ENCODE measurements at places on chromosomes 2 and 18.

GRCh38 chr2:97849881-97850528 is 136.6 kb downstream of the ZAP70 start:
- DNase-seq, result no peak

DNA sequence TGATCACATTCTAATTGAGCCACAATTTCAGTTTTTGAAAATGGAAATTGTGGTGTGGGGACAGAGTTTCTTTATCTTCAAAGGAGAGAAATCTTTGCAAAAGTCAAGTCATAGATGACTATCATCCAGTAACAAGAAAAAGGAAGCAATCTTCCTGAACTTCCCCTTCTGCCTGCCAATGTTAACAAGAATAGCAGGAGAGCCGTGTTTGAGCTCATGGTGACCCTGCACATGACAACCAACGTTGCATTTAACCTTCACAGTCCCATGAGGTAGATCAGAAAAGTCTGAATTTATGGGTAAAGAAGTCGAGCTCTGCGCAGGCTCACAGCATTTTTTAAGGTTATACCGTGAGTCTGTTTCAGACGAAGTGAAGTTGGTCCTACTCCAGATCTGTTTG is 454.9 kb downstream of the LPIN1 start:
- DNase-seq, result no peak

DNA sequence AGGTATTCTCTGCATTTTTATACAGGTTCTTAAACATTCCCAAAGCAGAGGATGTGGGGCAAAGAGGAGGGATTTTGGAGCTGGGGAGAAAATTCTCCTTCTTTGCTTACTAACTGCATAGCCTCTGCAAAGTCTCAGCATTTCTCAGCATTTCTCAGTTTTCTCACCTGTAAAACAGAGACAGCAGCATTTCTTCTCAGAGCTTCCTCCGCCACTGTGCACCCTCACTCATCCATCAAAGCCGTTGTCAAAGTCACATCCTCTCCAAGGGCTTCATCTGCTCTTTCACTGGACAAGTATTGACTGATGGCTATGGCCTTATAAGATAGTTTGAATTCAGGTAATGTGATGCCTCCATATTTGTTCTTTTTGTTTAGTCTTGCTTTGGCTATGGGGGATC is 17.4 kb downstream of the MYO7B start:
- no peak for DNase-seq

GRCh38 chr2:66164470-66164869 is 270.5 kb upstream of the MEIS1 start:
- no peak for DNase-seq

DNA sequence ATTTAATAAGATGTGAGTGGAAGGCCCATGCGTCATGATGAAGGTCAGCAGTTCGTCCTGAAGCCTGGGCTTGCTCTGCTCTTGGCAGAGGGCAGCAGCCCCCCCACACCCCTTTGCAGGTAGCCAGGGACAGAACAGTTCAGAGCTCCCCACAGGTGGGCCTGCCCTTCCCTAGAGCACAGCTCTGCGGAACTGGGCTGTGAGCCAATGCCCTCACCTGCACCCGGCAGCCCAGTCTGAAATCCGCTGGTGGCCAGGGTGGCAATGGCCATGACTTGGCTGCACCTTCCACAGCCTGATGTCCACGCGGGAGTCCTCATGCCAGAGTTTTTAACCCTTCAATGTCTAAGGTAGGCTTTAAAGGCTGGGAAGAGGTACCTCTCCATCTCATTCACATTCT is 136.7 kb downstream of the ACKR3 start:
- no peak for DNase-seq

GRCh38 chr2:241499146-241499965 is 9.0 kb downstream of the STK25 start:
- no peak for DNase-seq

GRCh38 chr2:14324308-14324707 is 308.2 kb upstream of the LRATD1 start:
- no peak for DNase-seq

- no peak for DNase-seq
Measured at GRCh38 chr18:76578571-76579300, 83.7 kb upstream of the ZNF516 start.

DNA sequence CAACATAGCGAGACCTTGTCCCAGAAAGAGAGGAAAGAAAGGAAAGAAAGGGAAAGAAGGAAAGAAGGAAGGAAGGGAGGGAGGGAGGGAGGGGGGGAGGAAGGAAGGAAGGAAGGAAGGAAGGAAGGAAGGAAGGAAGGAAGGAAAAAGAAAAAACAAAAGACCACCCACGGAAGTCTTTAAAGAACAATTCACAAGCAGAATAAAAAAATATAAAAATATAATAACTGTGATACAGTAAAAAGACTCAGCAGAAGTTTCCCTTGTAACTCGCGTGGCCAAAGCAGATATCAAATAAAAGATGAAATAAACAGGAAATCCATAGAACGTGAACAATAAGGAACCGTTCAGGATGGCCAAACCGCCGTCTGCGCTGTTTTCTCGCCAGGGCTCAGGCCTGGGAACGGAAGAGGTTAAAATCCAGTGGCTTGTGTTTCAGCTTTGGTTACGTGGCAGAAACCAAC is 1.2 kb upstream of the SLC1A4 start:
- DNase-seq, result no peak

- DNase-seq, result no peak
Measured at GRCh38 chr2:183260527-183260926, 136.3 kb downstream of the NUP35 start.

- DNase-seq, result no peak
Measured at GRCh38 chr2:171402906-171403580, 30.7 kb downstream of the METTL8 start.

- no peak for DNase-seq
Measured at GRCh38 chr2:12797815-12798214, 81.1 kb downstream of the TRIB2 start.

DNA sequence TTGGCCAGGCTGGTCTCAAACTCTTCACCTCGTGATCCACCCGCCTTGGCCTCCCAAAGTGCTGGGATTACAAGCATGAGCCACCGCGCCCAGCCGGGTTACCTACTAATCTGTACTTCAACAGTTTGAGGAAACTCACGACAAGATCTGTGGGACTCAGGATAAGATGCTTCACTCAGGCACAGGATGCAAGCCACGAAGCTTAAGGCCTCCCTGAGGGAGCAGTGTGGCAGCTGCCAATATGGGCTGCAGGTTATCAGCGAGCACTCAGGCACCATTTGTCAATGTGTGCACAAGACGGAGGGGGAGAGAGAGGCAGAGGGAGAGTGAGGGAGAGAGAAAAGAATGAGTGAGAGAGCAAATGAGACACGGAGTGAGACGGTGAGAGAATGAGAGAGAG is 173.6 kb upstream of the RAB6C start:
- DNase-seq, result no peak

- DNase-seq, result no peak
Measured at GRCh38 chr18:47881752-47882455, 48.6 kb downstream of the SMAD2 start.

- no peak for DNase-seq
Measured at GRCh38 chr2:2502201-2502549, 171.1 kb upstream of the MYT1L start.

DNA sequence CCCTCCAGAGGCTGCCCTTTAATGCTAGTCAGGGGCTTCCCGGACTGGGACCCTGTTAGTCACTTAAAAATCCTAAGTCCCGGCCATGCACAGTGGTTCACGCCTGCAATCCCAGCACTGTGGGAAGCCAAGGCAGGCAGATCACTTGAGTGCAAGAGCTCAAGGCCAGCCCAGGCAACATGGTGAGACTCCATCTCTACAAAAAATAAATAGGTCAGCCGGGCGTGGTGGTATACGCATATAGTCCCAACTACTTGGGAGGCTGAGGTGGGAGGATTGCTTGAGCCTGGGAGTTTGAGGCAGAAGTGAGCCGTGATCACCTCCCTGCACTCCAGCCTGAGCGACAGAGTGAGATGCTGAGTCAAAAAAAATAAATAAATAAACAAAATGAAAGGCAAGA is 17.2 kb upstream of the KCNG2 start:
- DNase-seq, result no peak

DNA sequence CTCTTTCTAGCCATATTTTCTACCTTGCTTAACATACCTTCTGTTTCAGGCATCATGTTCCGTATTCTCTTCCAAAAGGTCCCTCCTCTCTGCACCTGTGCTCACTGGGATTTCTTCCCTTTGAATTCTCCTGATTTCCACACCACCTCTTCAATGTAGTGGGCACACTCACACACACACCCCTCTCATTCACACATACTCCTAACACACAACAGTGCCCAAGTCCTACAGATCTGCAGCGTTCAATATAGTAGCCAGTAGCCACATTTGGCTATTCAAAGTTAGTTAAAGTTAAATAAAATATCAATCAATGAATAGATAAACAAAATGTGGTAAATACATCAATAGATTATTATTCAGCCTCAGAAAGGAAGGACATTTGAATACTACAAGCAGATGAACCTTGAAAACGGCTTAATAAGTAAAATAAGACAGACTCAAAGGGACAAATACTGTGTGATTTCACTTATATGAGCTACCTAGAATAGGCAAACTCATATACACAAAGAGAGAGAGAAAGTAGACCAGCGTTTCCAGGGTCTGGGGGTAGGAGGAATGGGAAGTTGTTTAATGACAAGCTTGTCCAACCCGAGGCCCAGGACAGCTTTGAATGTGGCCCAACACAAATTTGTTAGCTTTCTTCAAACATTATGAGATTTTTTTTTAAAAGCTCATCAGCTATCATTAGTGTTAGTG is 34.4 kb downstream of the MYCN start:
- no peak for DNase-seq

DNA sequence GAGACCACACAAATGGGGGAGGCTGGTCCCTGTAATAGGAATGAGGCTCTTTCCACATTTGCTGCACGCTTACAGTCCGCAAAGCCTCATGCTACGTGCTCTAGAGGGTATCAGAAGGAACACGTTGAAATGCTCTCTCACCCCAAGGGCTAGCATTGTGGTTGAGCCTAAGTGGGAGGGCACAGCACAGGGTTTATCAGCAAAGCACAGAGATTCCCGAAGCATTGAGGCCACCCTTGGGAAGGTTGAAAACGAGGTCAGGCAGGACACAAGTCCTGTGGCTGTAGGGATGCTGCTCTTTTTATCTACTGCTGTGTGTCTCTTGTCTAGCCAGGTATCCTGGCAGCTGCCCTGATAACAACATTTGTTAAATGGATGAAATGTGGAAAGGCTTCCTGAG is 378.3 kb downstream of the EN1 start:
- DNase-seq, result no peak

- peak; percentile 42 for DNase-seq
Measured at GRCh38 chr2:98730053-98730706, 752 bp downstream of the MGAT4A start.

DNA sequence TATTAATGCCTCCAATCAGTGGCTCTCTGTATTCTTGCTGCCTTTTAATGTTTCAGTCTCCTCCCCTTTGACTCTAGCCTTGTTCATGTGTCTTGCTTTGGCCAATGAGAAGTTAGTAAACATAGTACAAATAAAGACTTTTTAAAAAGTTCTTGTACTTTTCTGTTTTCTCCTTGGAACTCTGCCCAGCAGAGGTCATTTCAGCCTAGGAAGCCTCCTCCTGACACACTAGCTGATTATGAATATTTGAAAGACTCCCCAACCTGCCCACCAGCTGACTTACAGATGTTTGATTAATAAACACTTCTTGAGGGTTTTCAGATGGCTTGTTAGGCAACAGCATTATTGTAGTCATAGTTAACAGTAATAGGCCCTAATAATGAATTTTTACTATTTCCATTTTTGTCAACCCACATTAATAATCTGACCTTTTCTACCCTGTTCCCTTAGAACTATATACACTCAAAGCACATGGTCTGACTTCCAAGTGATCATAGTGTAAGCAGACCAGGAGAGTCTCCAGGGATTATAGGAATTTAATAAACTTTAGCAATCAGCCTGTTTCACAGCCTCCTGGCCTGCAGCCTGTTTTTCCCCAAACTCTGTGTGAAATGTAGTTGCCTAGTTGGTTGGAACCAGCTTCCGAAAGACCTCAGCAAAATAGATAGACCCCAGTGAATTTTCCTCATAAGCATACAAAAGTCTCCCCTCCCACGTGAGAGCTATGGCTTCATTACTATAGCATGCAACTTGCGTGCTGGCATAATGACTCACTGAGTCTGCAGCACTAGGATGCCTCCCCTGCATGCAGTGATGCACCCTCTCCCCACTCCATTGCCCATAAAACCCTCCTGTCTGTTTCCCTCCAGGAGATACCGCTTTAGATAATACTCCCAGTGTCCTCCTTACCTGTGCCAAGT is 670.7 kb upstream of the ZNF804A start:
- no peak for DNase-seq

- no peak for DNase-seq
Measured at GRCh38 chr2:36658277-36658748, 38.2 kb upstream of the VIT start.

- no peak for DNase-seq
Measured at GRCh38 chr2:12787891-12788801, 71.4 kb downstream of the TRIB2 start.

GRCh38 chr2:182942756-182943155 is 76.3 kb upstream of the FRZB start:
- no peak for DNase-seq

GRCh38 chr2:3606028-3606369 is 11.1 kb downstream of the COLEC11 start:
- DNase-seq, result no peak

DNA sequence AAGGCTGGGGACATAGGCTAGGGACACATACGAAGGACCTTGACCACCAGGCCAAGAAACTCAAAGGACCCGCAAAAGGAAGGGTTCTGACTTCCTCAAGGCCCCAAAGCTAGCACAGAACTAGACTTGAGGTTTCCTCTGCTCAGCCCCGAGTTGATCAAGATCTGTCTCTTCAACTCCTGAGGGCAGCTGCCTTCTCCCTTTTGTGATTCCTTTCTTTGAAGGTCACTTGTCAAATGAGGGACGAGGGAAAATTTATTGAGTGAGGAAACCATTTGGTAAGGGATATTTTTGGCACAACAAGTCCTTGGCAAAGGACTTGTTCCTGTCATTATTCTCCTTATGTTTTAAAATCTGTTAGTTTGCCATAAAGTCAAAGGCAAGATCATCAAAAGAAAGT is 12.3 kb upstream of the ROCK2 start:
- no peak for DNase-seq

DNA sequence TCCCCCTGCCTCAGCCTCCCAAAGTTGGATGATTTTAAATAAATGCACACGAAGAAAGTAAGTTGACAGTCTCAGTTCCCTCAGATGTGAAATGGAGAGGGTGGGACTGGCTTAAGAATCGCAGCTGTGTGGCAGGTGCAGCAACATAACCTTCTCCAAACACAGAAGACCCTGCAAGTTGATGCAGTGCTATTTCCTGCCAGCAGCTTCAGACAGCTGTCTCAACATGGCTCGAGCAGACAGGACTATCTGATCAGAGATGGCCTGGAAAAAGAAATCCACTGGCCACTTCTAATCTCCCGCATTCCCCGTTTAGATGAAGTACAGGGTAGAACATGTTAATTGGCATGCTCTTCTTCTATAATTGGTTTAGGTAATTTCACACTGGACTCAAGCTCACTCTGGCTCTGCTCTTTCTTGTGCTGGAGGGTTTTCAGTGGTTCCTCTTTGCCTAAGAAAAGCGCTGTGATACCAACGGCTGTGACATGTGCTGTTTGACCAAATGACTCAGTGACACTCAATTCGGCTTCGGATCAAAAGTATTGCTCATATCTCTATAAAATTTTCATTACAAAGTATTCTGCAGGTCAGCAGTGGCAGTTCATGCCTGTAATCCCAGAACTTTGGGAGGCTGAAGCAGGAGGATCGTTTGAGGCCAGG is 40.2 kb downstream of the MYOM1 start:
- DNase-seq, result no peak

GRCh38 chr2:189328848-189329245 is 112.4 kb upstream of the WDR75 start:
- no peak for DNase-seq

- DNase-seq, result no peak
Measured at GRCh38 chr2:211822686-211823335, 715.8 kb downstream of the ERBB4 start.
